ENCODE measurements at places on chromosomes 7 and 10. TPM values are rescaled to one million over a fixed set of nuclear protein-coding genes. Genes with fewer than 3 reads are reported as not detected.

The KBTBD2 gene
- 27.4 TPM for total RNA-seq

The DLD gene
- 83.0 TPM for total RNA-seq

The TUBB8 gene
- not detected for total RNA-seq

The ANKRD1 gene
- 0.65 TPM for total RNA-seq

The ARHGEF35 gene
- 0.93 TPM for total RNA-seq

The ICA1 gene
- 26.3 TPM for total RNA-seq

The ATG9B gene
- total RNA-seq = 0.29 TPM

The KIF11 gene
- 21.3 TPM for total RNA-seq

GRCh38 chr10:37549054-37549453 lies 308.4 kb downstream of the ZNF248 start:
- DNase-seq = no peak
- no peak overlapping the region for H3K4me3 ChIP-seq
- H3K27me3 ChIP-seq = no peaks in the 10 kb centered on the region
- no peaks in the 10 kb centered on the region for H3K36me3 ChIP-seq

DNA sequence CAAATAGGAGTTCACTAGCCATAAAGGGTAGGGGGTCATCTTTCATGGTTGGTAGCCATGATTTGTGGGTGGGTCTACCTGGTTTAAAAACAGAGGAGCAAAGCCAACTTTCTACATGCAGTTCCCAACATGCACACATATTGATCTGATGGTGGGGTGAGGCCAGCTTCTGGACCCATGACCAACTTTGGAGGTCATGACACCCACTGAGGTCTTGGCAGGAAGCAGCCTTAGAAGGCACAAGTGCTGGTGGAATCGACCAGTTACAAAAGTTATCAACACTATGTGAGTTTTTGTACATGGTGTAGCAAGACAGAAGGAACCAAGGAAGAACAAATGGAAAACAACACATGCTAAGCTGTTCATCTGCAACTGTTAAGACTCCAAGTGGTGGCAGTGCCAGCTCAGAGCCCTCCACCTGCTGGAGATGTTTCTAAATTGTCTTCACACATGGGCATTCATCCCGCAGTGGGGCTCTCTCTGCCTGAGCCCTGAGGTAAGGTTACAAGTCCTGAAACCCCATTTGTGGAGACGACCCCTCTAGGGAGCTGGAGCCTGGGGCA lies 101.1 kb upstream of the TCF7L2 start:
- H3K27me3 ChIP-seq = no peaks in the 10 kb centered on the region
- no peaks in the 10 kb centered on the region for H3K4me1 ChIP-seq
- no peak overlapping the region for H3K27ac ChIP-seq
- no peak for DNase-seq
- H3K4me3 ChIP-seq = no peak overlapping the region

DNA sequence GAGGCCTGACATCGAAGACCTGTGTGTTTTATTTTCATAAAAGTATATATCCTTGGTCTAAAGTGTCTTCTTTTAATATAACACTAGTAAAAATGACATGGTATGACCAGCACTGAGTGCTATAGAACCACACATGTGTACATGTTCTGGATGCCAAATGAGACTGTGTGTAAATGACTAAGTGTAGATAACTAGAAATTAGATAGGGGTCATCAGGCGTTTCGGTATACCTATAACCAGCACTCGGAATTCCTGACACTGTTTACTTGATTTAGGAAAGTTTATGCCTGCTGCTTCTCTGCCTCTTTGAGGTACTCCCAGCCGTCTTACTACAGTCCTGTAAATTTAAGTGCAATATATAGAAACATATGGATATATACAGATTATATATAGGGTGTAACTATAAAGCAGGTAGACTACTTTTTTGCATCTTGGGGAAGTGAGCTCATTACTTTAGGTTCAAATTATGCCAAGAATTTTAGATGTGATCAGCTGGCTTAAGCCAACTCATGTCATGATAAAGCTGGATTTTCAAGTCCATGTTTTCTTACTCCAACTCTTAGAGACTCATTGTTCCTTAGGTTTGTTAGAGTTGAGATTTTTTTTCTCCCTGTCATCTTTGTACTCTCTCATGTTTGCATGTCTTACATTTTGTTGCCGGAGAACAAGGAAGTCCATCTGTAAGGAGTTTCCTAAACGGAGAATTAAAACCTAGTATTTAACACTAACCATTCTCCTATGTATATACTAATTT lies 62.9 kb downstream of the KLHDC10 start:
- no peak for DNase-seq
- no peak overlapping the region for H3K27ac ChIP-seq
- no peaks in the 10 kb centered on the region for H3K4me1 ChIP-seq
- no peak overlapping the region for H3K4me3 ChIP-seq

DNA sequence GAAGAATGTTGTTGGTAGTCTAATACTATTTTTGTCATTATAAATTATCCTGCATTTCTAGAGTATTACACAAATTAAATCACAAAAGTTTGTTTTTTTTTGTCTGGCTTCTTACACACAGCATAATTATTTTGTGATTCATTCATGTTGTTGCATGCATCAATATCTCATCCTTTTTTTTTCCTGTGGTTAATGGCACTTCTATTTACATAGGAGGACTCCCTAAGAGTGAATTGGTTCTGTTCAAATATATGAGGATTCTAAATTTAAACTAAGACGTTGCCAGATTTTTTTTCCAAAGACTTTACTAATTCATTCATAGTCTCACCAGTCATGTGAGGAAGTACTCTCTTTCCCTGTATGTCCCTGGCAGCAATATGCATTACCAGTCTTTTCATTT lies 303.3 kb downstream of the GPR37 start:
- no peaks in the 10 kb centered on the region for H3K36me3 ChIP-seq
- H3K4me1 ChIP-seq = peaks cover 36% of the 10 kb centered on the region
- H3K27me3 ChIP-seq = no peaks in the 10 kb centered on the region
- H3K27ac ChIP-seq = no peak overlapping the region

DNA sequence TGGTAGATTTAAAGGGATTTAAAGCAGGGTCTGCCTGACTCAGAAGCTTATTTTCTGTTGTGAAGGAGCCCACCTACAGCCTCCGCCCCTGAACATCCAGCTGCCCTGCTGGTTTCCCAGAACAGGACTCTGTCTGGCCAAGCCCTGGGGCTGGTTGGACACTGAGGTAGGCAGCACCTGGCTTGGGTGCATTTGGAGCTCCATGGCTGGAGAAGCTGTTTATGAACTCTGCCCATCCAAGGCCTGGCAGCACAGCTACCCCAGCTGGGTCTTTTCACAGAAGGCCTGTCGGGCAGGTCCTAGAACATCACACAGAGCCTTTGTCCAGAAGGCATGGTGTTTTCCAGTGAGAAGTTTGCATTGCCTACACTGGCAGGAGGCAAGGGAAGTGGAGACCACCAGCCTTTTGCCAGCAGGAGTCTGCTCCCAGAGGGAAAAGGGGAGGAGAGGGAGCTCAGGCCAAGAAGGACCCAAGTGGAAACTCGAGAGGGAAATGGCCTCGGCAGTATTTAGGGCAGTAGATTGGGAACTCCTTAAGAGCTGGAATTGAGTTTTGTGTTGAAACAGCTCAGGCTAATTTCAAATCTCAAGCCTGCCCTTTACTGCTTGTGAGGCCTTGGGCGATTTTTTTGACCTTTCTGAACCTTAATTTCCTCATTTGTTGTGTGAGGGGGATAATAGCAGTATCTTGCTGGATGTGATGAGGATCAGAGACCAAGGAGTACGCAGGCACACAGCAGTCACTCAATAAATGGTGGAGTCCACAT lies 12.3 kb upstream of the PDCD4 start:
- H3K27me3 ChIP-seq = no peaks in the 10 kb centered on the region
- H3K36me3 ChIP-seq = no peaks in the 10 kb centered on the region
- no peak overlapping the region for H3K4me3 ChIP-seq
- no peak overlapping the region for H3K27ac ChIP-seq
- H3K4me1 ChIP-seq = peaks cover 41% of the 10 kb centered on the region
- no peak for DNase-seq

DNA sequence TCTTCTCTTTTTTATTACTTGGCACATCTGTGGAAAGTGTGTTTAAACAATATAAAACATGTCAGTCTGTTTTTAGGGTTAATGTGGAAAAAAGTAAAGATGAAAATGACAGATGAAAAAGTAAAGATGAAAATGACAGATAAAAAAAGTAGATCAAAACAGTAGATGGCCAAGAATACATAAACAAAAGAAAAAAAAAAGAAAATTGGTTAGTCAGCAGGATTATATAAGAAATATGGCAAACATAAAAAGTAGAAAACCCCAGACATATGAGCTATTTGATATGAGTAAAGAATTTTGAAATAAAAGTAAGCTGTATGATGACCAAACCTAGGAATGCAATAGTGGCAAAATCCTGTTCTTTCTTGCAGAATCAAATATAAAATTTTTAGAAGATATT lies 365.7 kb upstream of the AKR1E2 start:
- H3K4me3 ChIP-seq = no peak overlapping the region
- H3K27me3 ChIP-seq = no peaks in the 10 kb centered on the region
- no peaks in the 10 kb centered on the region for H3K4me1 ChIP-seq
- H3K36me3 ChIP-seq = no peaks in the 10 kb centered on the region
- DNase-seq = no peak

GRCh38 chr10:27197980-27198620 lies 42.5 kb downstream of the ACBD5 start:
- H3K36me3 ChIP-seq = peaks cover 30% of the 10 kb centered on the region
- no peak for DNase-seq
- no peak overlapping the region for H3K4me3 ChIP-seq
- no peaks in the 10 kb centered on the region for H3K27me3 ChIP-seq
- H3K27ac ChIP-seq = no peak overlapping the region
- H3K4me1 ChIP-seq = no peaks in the 10 kb centered on the region

GRCh38 chr10:1050554-1050953 lies 1.6 kb upstream of the IDI1 start:
- no peaks in the 10 kb centered on the region for H3K27me3 ChIP-seq
- peak overlapping the region; percentile 99 for H3K27ac ChIP-seq
- H3K4me3 ChIP-seq = peak overlapping the region; percentile 88
- peaks cover 32% of the 10 kb centered on the region for H3K4me1 ChIP-seq

- H3K27ac ChIP-seq = no peak overlapping the region
- peaks cover 13% of the 10 kb centered on the region for H3K36me3 ChIP-seq
- H3K4me1 ChIP-seq = peaks cover 6% of the 10 kb centered on the region
- H3K4me3 ChIP-seq = no peak overlapping the region
- DNase-seq = no peak
Measured at GRCh38 chr7:75653651-75654050, 85.1 kb downstream of the HIP1 start.

- peak overlapping the region; percentile 42 for H3K27ac ChIP-seq
- H3K4me1 ChIP-seq = peaks cover 63% of the 10 kb centered on the region
- no peaks in the 10 kb centered on the region for H3K27me3 ChIP-seq
- no peak overlapping the region for H3K4me3 ChIP-seq
Measured at GRCh38 chr7:24829787-24830186, 72.5 kb upstream of the GSDME start.

DNA sequence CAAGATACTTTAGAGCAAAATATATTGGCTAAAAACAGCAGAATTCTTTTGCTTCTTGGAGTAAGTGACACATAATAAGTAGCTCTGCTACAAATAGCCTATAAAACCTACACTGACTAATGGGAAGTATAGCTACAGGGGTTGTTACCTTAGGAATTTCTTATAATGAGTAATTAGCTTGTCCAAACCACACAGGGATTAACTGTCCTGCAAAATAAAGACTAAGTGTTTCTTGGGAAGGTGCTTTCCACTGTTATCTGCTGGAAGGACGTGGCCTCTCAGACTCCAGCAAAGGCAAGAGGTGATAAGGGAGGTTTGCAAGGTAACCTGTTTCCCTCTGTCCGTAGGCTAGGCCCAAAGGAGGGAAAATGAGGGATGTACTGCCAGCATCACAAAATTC lies 302.4 kb downstream of the DOCK4 start:
- H3K27me3 ChIP-seq = no peaks in the 10 kb centered on the region
- peak; percentile 56 for DNase-seq
- H3K4me3 ChIP-seq = no peak overlapping the region
- H3K4me1 ChIP-seq = peaks cover 20% of the 10 kb centered on the region
- peak overlapping the region; percentile 49 for H3K27ac ChIP-seq
- peaks cover 20% of the 10 kb centered on the region for H3K36me3 ChIP-seq

DNA sequence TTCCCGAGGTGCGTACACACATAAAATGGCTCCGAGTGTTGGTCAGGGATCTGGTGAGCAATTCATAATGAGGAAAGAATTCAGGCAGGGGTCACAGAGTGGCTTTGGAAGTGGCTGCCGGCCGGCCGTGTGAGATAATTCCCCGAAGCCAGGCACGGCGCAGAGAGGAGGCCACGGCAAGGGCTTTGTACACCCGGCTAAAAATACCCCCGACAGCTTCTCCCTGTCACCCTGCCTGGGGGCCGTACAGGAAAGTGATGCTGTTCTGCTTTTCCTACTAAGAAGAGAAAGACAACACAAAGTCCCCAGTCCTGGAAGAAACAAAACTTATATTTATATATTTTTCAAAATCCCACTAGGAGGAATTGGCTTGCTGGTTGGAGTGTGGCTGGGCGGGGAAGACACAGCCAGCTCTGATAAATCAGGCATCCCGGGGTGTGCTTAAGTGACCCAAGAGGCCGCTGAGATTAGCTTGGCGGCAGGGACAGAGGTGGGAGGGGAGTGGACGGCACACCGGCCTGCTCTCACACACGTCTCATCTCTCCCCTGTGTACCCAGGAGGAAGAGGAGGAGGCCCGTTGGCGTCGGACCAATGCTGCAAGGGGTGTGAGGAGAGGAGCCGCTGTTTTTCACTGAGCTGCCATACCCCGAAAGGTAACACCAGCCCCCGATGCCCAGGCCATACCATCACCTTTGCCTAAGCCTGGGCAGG lies 70.5 kb downstream of the ZMIZ1 start:
- no peak overlapping the region for H3K27ac ChIP-seq
- peaks cover 21% of the 10 kb centered on the region for H3K36me3 ChIP-seq
- H3K4me1 ChIP-seq = peaks cover 16% of the 10 kb centered on the region
- H3K4me3 ChIP-seq = no peak overlapping the region
- H3K27me3 ChIP-seq = no peaks in the 10 kb centered on the region

DNA sequence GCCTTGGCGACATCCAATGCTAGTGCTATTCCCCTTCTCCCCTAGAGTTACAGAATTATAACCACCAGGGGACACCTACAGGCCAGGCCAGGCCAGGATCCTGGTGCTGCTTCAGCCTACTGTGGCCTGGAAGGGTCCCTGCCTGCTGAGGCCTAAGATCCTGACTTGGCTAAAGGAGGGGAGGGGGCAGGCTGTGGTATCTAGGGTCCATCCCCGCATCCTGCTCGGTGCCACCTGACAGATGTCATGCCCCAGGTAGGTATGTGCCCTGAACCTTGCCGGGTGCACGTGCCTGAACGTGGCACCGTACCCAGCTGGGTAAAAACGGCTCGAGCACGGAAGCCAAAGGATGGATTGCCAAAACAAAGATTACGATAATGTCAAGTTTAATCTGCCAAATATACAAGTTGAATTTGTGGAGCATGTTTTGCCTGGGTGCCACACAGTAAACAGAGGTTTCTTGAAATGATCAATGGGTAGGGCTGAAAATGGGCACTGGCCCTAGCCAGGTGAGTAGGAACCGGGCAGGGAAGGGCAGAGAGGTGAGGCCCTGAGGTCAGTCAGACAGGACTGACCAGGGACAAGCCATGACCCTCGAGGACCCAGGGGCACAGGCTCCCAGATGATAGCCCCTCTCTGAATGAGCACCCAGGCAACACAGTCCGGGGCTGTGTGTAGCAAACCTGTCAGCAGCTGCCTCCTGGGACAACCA lies 12.6 kb downstream of the PDAP1 start:
- no peaks in the 10 kb centered on the region for H3K4me1 ChIP-seq
- H3K36me3 ChIP-seq = peaks cover 96% of the 10 kb centered on the region
- DNase-seq = no peak
- H3K4me3 ChIP-seq = no peak overlapping the region

GRCh38 chr10:132105302-132105995 lies 39.7 kb downstream of the JAKMIP3 start:
- no peak overlapping the region for H3K4me3 ChIP-seq
- H3K4me1 ChIP-seq = no peaks in the 10 kb centered on the region
- no peak for DNase-seq
- H3K27ac ChIP-seq = no peak overlapping the region
